ACHN (cell line): ENCODE measurements at places on chromosomes 6 and 20.

- DNase-seq, result no peak
Observed at GRCh38 chr6:155366325-155366724, 52.0 kb upstream of the TFB1M start.

DNA sequence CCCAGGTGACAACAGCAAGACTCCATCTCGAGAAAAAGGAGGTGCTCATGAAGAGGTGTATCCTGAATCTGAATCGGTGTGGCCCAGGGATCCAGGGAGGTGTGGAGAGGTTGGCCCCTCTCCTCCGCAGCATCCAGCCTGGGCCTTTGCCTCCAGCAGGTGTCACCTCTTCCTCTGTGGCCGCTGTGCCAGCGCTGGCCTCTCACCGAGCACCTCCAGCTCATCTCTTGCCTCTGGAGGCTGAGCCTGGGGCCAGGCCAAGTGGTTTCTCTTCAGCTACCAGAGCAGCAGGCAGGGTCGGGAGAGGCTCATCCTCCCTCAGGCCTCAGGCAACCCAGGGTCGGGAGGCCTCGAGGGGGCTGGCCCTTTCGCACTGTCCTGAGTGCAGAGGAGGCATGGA is 1.2 kb upstream of the COL20A1 start:
- no peak for DNase-seq

GRCh38 chr6:30311101-30311500 is 15.6 kb upstream of the TRIM39 start:
- no peak for DNase-seq

- no peak for DNase-seq
Observed at GRCh38 chr20:63736893-63737694, 630 bp downstream of the LIME1 start.

GRCh38 chr6:31033075-31033474 is 22.8 kb downstream of the MUC22 start:
- no peak for DNase-seq

DNA sequence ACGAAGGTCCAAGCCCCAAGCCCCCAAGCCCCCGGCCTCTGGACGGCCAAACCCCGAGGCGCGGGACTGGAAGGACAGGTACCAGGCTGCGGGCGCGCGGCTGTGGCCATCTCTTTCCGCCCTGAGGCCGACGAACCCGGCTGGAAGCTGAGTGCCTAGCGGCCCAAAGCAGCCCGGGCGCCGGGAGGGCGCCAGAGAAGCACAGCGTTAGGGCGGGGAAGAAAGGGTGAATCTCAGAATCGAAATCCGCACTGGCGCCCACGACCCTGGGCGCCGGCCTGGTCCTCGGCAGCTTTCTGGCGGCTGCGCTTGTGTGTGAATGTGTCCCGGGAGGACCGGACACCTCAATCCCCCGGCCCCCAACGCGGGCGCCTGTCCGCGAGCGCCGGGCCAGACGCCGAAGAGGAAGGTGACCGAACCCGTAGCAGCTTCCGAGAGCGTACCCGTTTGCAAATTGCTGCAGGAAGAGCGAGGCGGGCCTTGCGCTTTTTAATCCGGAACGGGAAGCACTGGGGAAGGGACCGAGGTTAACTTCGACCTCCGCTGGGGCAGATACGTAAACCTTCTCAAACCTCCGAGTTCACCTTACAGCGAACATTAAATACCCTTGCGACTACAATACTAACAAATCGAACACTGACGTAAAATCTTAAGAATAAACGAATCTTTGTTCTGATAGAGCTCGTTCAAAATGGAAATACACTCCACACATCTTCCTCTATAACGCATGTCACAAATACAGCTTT is 2.9 kb downstream of the NRN1 start:
- no peak for DNase-seq

GRCh38 chr6:7088076-7088742 is 19.6 kb upstream of the RREB1 start:
- DNase-seq, result no peak
